NCI-H774 (cell line): ENCODE measurements at places on chromosomes 12 and 14.
A peak's percentile ranks its signal among the peaks of the same experiment; 100 is the strongest.

DNA sequence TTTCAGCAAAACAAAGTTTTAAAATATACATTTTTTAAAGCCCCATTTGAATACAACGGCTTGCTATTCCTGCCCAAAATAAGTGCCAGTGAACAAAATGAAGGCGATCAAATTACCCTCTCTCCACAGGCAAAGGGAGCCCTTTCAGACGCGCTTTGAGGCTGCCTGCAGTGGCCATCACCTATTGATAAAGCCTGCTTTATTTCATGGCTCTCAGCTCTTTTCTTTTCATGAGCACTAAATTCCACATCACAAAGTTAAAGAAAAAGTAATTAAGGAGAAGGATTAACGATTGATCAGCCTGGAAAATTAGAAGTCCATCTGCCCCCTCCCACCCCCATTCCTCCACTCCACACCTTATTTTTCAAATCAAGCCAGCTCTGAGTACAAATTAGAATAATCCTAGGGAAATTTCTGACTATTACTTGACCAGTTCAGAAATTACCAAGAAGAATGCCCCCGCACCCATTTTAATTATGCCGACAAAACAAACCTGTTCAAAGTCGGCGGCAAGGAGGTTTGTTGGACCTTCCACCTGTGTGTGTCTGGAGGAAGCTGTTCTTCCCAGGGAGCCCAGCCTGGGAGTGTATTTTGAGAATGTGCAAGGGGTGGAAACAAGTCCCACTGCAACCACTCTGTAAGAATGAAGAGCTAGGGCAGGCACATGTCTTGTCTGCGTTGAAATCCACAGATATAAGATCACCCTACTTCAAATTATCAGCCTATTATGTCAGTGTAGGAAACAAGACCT, 64.2 kb upstream of the RIC8B start:
- no peak for DNase-seq

DNA sequence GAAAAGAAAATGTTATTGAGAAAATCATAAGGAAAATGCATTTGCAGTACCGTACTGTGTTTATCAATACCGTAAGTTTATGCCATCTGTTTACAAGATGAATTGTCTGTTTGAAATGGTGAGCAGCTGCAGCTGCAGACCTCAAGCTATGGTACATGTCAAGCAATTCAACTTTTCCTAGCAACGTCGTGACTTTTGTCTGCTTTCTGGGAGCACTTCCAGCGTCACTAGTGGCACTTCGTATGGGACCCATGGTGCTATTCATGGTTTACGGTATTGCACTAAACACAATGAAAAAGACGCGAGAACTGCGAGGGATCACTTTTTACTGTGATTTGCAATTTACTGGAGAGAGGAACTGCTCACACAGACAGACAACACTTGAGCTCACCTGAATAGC, 160.8 kb downstream of the UNC79 start:
- no peak for DNase-seq

DNA sequence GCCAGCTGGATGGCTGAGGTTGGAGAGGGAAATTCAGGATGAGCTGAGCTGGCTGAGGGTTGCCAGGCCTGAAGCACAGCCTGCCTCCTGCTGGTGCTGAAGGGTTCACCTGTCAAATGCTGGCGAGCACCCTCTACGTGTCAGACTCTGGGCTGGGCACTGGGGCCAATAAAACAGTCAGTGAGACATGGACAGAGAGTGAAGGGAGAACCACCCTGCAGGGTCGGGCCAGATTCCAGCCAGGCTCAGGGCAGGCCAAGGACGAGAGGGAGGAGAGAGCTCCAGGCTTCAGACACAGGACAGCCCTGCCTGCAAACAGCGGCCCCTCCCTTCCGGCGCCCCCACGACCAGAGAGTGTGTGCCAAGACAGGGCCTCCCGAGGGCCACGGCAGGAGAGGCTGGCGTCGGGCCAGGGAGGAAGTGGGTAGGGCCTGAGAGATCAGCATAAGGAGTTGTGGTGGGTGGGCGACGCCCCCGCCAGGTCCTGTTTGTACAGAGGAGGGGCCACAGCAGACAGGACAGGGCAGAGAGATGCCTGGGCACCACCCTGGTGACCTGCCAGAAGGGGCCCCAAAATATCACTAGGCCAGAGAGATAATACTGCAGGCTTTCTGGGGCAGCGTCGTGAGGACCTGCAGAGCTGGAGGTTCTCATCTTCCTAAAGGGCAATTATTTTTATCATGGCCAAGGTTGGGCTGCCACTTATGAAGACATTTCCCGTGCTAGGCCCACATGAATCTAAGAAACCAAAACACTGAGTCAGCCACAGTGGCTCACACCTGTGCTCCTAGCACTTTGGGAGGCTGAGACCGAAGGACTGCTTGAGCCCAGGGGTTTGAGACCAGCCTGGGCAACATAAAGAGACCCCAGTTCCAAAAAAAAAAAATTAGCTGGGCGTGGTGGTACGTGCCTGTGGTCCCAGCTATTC, 73.1 kb upstream of the GPR68 start:
- DNase-seq, result no peak

DNA sequence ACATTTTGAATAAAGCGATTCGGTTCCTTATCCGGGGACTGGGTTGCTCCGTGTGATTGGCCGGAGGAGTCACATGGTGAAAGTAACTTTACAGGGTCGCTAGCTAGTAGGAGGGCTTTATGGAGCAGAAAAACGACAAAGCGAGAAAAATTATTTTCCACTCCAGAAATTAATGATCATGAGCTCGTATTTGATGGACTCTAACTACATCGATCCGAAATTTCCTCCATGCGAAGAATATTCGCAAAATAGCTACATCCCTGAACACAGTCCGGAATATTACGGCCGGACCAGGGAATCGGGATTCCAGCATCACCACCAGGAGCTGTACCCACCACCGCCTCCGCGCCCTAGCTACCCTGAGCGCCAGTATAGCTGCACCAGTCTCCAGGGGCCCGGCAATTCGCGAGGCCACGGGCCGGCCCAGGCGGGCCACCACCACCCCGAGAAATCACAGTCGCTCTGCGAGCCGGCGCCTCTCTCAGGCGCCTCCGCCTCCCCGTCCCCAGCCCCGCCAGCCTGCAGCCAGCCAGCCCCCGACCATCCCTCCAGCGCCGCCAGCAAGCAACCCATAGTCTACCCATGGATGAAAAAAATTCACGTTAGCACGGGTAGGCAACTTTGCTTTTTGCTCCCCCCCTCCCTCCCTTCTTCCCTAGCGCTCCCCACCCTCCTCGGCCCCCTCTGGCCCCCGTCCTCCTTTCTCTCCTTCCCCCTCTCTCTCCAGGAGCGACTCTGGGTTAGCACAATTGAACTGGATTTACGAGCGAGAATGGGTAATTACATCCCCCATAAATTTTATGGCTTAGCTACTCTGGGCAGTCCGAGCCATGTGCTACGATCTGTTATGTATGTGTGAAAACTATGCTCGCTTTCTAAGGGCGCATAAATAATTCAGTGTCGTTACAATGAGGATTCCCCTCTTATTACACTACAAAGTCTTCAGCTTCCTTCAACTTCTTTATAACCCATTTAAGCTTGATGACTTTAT, at the start of gene HOXC4:
HOXC4 (plus strand) TSS at position 85 of the 991 bp plus-strand sequence; CDS start at position 173, 88 bp downstream.
- no peak for DNase-seq

DNA sequence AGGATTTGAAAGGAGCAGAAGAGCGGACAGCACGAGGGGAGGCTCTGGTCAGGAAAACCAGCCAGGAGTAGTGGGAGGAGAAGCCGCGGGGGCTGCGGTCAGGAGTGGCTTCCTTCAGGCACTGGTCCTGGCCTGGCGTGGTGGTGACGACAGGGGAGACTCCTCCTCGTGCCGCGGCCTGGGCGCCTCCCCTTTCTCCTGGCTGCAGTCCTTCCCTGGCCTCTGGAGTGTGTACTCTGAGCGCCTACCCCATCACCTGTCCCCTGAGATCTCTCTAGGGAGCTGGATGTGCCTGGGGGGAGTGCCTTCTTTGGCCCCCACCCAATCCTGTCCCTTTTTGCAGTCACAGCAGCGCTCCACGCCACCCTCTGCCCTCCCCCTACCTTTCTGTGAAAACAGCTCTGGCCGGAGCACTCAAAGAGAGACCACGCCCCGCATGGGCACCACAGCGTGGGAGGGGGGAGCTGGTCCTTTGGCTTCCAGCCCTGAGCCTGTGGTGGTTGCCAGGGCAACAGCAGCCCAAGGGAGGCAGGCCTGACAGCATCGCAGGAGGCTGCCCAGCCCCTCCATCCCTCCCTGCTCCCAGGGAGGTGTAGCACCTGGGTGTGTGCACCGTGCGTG, 125.9 kb downstream of the CALM1 start:
- peak; percentile 65 for DNase-seq

DNA sequence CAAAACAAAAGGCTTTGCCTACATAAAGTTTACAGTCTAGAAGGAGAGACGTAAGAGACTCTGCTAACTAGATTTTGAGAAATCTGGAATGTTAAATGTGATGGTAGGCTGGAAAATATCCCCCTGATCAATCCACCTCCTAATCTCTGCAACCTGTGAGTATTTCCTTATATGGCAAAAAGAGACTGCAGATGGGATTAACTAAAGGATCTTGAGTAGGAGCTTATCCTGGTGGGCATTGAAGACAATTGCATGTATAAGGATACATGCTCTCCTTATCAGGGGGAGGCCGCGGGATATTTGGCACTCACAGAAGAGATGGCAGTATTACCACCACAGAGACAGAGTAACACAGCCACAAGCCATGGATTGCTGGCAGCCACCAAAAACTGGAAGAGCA, 95.2 kb downstream of the EGLN3 start:
- DNase-seq, result no peak

DNA sequence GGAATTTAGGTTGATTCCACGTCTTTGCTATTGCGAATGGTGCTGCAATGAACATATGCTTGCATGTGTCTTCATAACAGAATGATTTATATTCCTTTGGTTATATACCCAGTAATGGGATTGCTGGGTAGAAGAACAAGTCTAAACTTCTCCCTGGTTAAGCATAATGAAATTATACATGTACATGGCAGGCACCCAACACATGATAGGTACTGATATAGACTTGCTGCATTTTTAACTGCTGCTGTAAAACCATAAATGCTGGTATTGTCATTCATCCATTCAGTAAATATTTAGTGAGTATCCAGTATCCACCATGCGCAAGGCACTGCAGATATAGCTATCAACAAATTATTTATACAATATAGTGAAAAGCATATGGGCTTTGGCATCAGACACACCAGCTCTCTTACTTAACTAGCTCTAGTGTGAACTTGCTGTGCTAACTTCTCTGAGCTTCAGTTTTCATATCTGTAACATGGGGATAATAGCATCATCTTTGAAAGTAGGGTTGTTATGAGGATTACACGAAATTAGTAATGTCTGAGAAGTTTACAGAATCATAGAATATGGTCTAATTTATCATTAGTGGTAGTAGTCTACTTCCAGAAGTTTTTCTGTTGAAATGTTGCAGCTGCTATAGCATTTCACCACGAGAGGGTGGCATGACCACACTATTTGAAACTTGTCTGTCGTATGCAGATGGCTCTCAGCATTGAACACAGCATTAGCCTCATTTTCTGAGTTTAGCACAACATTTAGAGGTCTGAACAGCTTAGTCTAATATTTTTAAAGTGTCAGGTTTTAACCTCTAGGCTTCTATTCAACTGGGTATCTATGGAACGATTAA, 32.0 kb upstream of the SEL1L start:
- no peak for DNase-seq

DNA sequence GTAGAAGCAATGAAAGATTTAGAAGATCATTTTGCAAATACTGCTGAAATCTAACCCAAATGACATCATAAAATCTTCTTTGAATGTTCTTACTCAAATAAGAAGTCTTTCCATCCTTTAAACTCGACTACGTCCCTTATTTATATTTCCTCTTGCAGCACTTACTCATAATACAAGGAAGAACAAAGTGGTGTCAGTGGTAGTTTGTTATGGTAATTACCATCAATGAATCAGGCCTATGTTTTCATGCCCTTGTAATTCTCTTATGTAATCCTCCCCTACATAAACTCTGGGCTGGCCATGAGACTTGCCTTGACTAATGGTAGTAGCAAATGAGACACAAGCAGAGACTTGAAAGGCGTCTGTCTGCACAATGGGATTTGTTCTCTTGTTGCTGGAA, 17.0 kb downstream of the EEA1 start:
- no peak for DNase-seq

DNA sequence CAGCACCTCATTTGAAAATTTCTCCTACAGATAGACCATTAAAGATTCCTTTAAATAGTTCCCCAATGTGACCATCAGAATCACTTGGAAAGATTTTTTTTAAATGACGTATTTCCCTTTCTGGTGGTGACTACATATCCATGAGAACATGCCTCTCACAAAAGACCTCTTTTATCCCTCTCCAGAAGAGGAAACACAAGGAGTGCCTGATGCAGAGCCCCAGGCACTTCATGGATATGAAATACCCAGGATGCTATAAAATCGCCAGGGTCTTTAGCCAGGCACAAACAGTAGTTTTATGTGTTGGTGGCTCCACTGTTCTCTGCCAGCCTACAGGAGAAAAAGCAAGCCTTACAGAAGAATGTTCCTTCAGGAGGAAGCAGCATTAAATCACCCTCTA, 97.1 kb downstream of the ETNK1 start:
- DNase-seq, result no peak

- DNase-seq, result no peak
These were observed 658.5 kb upstream of the MGAT4C start for GRCh38 chr12:86914721-86915120.

- no peak for DNase-seq
These were observed 570.1 kb downstream of the FSCB start for GRCh38 chr14:43937001-43937400.

- DNase-seq, result no peak
These were observed 53.8 kb downstream of the TRIM9 start for GRCh38 chr14:51041108-51041531.

GRCh38 chr14:62247266-62247665, 485.0 kb downstream of the SNAPC1 start:
- no peak for DNase-seq

GRCh38 chr14:23063601-23064000, 6.3 kb upstream of the CDH24 start:
- no peak for DNase-seq

- DNase-seq, result no peak
These were observed 637.8 kb downstream of the BCL11B start for GRCh38 chr14:98634043-98634820.

- no peak for DNase-seq
These were observed 32.9 kb upstream of the CHST11 start for GRCh38 chr12:104423809-104424208.

- no peak for DNase-seq
These were observed 6.1 kb upstream of the TEP1 start for GRCh38 chr14:20419419-20419818.

DNA sequence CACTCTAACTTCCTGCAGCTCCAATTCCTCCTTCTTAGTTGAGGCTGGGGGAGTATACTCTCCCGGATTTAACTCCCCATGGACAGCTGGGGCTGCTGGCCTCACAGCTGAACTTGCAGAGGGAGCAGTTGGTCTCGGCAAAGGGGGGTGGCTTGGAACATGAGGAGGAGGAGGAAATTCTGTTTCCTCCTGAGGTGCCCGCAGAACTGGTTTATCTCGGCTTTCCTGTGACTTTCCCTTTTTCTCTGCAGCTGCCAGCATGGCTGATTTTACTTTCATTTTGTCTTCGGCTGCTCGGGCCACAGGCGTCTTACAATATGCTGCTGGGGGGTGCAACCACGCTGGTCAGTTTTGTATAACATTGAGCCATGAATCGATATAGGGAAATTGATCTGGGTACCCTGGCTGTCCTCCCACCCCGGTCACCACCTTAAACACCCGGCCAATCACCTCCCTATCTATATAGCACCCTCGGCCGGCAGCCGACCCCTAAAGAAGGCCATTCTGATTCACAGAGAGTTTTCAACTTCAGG, 1317.6 kb downstream of the TMEM121 start:
- no peak for DNase-seq
